ENCODE measurements at places on chromosomes 11 and 22.

DNA sequence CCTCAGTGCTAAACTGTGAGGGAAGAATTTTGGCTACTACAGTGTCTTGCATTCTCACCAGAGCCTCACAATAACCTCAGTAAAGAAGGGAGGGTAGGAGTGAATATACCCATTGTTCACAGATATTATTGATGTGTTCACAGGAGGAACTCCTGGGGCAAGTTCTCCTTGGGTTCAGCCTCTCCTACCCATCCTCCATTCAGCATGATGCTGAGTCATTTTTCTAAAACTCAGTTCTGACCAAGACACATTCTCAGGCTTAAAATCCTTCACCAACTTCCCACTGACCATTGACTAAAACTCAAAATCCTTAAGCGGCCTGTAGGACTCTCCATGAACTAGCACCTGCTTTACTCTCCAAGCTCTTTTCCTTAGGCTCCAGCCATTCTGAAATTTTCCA, 48.7 kb downstream of the SYTL2 start:
- DNase-seq, result no peak

DNA sequence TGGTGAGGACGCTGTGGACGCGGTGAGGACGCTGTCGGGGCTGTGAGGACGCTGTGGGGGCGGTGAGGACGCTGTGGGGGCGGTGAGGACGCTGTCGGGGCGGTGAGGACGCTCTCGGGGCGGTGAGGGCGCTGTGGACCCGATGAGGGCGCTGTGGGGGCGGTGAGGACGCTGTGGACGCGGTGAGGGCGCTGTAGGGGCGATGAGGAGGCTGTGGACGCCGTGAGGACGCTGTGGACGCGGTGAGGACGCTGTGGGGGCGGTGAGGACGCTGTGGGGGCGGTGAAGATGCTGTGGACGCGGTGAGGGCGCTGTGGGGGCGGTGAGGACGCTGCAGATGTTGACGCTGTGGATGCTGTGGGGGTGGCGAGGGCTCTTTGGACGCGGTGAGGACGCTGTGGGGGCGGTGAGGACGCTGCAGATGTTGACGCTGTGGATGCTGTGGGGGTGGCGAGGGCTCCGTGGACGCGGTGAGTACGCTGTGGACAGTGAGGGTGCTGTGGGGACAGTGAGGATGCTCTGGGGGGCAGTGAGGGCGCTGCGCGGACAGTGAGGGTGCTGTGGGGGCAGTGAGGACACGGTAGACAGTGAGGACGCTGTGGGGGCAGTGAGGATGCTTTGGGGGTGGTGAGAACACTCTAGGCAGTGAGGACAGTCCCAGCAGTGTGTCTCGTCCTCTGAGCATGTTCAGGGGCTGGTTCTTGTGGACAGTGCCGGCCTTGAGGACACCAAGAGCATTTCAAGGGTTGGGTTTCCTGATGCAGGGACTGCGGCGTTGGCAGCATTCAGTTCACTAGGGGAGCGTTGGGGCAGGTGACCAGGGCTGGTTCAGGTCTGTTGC, 4.2 kb downstream of the GP1BB start:
- DNase-seq, result no peak

- no peak for DNase-seq
Measured at GRCh38 chr11:6727971-6728760, 43.6 kb downstream of the OR2AG2 start.

- no peak for DNase-seq
Measured at GRCh38 chr11:63012430-63012829, 3.2 kb downstream of the SLC22A8 start.

DNA sequence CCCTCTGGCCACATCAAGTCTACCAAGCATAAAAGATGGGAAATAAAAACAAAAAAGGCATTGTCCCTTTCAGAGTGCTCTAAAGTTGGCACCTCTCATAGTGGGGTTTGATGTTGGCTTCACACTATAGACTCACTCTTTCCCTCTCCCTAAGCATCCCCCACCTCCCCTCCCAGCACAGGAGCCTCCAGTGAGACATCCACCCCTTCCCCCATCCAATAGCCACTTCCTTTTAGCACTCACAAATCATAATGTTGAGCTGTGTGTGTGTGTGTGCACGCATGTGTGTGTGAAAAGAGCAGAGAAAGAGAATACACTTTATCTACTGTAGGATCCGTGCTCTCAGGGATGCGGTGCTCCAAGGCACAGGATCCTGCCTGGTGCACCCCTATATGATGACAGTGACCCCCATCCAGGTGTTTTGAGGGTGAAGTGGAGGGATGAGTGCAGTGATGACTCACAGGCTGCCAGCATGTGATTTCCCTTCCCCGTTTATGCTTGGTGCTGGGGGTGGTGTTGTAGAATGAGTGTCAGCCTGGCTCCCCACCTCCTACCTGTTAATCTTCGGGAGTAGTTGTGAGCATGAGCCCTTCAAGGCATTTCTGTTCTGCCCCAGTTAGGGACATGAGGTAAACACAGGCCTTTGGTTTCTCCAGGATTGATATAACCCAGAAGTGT, 235.2 kb upstream of the B3GAT1 start:
- no peak for DNase-seq

DNA sequence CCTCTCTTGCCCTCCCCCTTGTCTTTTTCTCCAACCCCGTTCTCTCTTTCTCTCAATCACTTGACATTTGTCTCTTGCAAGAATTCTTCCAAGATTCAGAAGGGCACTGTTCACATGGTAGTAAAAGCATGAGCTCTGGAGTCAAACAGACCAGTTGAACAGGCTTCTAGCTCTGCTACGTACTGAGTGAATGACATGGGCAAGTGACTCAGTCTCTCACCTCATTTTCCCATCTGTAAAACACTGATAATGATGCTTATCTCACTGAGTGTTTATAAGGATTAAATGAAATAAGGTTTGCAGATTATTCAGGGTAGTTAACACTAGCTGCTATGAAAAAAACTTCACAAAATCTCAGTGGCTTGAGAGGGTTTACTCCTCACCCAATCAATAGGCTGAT, 5.9 kb upstream of the IL10RA start:
- no peak for DNase-seq

GRCh38 chr22:37338539-37339246, 56.4 kb downstream of the CYTH4 start:
- no peak for DNase-seq

Measured in pancreas (tissue), 10 donors.